Neuronal stem cell (in vitro differentiated cells): ENCODE measurements at places on chromosomes 3 and 15.

DNA sequence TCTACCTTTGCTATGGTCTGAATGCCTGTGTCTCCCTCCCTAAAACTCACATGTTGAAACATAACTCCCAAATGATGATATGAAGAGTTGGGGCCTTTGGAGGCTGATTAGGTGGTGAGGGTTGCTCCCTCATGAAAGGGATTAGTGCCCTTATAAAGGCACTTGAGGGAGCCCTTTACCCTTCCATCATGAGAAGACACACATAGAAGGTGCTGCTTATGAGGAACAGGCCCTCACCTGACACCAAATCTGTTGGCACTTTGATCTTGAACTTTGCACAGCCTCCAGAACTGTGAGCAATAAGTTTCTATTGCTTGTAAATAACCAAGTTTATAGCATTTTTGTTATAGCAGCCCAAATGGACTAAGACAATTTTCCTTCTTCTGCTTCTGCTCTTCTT lies 76.2 kb upstream of the ADAMTS9 start:
- no peak for DNase-seq

- no peak for DNase-seq
Observed at GRCh38 chr3:141877911-141878310, 1.5 kb downstream of the ATP1B3 start.

- no peak for DNase-seq
Observed at GRCh38 chr3:4720316-4721075, 227.3 kb downstream of the ITPR1 start.

- no peak for DNase-seq
Observed at GRCh38 chr3:107211608-107212007, 165.6 kb upstream of the CCDC54 start.

- no peak for DNase-seq
Observed at GRCh38 chr15:71811752-71812735, 1.7 kb downstream of the NR2E3 start.

DNA sequence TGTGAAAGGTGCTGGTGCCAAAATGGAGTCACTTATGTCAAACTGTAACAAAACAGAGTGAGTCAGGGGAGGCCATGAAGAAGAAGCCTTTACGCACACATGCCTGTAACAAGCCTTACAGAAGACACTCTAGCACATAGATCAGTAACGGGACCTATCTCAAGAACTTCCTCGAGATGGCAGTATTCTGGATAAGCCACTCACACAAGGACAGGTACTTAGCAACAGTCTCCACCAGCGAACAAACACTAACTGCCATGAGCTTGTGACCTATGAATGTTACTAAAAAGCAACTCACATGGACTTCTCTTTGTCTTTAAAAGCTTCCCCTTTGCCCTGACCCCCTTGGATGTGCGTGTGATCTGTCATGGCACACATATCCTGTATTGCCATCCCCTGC lies 235.1 kb downstream of the CD47 start:
- DNase-seq: no peak

DNA sequence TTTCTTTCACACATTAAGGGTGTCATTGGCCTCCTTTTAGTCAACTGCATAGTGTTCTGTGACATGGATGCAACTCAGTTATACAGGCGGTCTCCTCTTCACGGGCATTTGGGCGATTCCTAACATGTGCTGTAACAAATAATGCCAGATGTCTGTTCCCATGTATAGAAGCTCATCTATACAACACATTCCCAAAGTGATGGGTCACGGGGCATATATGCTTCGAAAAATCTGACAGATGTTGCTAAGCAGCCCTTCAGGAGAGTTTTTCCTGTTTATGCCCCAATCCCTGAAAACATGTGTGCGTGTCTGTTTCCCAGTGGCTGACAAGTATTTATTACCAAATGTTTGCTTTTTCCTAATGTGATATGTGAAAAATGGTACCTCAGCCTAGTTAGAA lies 25.8 kb downstream of the LRRK1 start:
- no peak for DNase-seq

- DNase-seq: no peak
Observed at GRCh38 chr3:9384141-9384828, 13.1 kb upstream of the SETD5 start.

DNA sequence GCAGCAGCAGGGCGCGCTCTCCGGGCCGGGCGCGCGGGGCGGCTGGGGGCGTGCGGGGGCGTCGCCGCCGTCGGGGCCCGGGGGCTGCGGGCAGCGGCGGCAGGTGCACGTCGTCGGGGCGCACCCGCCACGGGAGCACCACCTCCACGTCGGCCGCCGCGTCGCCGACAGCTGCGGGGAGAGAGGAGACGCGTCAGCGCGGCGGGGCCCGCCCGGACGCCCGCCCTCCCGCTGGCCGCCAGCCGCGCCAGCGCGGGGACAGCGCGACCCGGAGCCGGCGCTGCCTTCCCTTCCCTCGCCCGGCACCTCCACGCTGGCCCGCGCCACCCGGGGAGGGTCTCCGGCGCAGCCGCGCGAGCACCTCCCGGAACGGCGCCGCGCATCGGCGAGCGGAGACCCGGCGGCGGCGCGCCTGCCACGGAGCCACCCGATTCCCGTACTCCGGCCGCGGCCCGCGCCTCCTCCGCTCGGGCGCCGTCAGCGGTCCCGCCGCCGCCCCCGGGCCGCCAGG lies 481 bp downstream of the ADAMTS17 start:
- DNase-seq: no peak

- DNase-seq: no peak
Observed at GRCh38 chr3:11346416-11346815, 74.2 kb downstream of the ATG7 start.

DNA sequence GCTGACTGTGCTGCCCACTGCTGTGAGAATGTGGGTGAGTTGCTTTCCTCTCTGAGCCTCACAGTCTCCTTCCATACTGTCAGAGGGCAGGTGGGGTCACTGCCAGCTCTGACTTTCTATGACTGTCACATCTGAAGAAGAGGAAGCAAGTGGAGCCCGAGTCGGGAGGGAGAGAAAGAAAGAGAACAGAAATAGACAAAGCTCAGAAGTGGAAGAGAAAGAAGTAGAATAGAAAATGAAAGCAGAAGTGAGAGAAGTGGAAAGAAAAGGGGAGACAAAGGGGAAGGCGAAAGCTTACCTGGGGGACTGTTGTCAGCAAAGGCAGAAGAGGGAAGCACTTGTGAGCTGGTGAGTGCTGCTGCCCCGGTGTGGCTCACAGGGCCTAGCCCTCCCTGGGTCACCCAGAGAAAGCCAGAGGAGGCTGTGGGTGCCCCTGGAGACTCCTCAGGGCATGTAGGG lies 57.9 kb downstream of the EPHB1 start:
- DNase-seq: no peak

DNA sequence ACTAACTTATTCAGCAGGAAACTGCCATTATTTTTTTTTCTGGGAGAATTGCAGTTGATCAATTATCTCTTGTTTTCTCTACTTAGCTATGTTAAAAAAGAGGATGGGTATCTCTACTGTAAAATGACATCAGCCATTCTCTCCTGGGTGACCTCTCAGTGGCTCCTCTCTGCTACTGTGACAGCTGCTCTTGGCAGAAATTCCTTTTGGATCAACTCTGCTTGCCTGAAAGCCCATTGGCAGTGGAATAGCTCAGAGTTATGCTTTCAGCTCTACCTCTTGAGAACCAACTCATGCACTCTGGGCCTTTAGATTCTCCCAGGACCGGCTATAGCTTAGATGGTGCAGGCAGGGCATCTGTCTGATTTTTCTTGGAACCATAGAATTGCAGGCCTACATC lies 99.9 kb upstream of the GAP43 start:
- no peak for DNase-seq

DNA sequence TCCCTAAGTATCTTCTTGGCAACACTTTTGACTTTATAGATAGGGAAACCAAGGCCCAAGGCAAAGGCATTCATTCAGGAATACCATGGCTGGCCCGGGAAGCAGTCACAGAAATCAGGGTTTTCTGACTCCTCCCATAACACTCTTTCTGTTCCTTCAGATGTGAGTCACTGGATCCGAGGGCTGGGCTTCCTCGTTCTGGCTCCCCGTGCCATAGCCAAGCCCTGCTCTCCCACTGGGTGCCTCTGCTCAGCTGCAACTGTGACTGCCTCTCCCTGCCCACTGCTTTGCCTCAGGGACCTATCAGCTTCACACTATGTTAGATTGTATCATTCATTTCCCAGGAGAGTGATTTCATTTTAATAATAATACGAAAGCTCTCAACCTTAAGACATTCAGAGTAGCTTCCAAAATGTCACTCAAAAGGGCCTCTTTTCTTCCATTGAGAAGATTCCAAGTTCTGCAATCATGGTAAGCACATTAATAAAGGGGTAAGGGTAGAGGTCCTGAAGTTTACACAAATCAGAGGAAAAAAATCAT lies 50.2 kb downstream of the GABRB3 start:
- no peak for DNase-seq

GRCh38 chr15:53506370-53506769 lies 253.1 kb downstream of the WDR72 start:
- no peak for DNase-seq

DNA sequence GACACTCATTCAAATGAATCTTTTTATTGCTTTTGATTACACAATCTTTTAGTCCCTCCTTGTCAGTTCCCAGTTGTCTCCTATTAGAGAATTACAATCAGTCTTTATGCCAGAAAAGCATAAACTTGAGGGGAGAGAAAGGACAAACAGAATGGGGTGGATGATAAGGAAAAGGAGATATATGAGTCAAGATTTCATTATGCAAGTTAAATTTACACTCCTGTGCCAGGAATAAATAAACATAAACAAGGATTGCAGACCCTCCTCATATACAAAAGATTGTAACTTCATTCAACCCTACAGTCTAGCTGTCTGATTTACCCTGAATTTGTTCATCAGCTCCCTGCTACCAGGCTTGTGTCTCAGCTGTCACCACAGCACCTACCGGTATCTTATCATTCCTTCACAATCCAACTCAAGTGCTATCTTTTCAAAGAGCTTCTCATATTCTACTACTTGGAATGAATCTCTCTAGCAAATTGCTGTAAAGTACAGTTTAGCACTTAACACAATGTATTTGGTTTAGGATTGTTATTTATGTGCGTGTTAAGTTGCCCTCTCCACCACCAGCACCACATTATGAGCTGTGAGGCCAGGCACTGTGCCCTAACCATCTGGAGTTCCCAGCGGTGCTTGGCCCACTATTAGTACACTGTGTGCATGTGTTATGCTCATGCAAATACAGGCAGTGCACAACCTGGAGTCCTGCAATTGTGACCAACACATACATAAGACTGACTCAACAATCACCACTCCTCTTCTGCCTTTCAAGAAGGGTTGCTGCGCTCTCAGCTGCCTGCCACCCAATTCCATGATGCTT lies 504.1 kb downstream of the TBL1XR1 start:
- no peak for DNase-seq

DNA sequence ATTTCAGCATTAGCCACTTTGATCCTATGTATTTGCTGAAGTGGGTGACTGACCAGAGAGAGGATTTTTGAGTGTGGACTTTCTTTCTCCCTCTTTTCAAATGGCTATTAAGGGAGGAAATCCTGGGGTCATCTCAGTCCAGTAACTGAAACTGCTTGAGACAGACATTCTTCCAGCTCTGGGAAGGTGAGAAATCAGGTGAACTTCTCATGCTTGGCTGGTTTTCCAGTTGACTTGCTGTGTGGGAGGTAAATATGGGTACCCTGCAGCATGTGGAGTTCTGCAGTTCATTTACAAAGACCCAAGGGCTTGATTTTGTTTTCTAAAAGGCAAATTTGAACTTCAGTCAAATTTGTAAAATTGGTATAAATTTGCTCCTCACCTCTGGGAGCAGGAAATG lies 461.1 kb upstream of the TBL1XR1 start:
- DNase-seq: no peak

- DNase-seq: no peak
Observed at GRCh38 chr15:76737573-76737972, 167.6 kb downstream of the SCAPER start.
